Fibroblast of skin of scalp (primary cell): ENCODE measurements at places on chromosomes 5 and 9.

- no peak for DNase-seq
Measured at GRCh38 chr5:74638970-74639806, 1.3 kb downstream of the ENC1 start.

GRCh38 chr9:18689921-18690320 is 216.0 kb downstream of the ADAMTSL1 start:
- peak; percentile 81 for DNase-seq

DNA sequence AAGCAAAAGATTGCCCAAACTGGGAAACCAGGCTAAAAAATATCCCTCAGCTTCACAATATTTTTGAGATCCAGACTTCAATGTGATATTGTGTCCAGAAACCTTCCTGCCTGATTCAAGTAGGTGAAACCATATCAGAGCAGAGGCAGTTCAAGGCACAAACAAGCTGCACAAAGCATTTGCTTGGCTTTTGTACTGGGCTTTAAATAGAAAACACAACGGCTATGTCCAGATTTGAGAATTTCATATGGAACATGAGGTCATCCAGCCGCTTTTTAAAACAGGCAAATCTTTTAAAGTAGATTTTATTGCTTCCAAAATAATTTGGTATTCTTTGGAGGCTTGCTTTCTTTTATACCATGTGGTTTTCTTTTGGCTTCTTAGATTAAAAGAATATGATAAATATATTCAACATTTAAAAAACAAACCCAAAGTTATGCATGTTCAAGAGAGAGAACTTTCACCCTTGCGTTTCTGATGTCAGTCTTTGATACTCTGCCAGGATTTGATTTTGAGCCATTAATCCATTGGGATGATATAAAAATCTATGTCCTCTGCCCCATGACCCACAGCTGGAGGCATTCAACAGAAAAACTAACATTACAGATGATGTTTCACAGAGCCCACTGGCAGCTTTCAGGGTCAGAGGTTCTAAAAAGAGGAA is 29.0 kb upstream of the CCDC112 start:
- no peak for DNase-seq

- no peak for DNase-seq
Measured at GRCh38 chr9:136572828-136573625, 27.2 kb upstream of the NOTCH1 start.

DNA sequence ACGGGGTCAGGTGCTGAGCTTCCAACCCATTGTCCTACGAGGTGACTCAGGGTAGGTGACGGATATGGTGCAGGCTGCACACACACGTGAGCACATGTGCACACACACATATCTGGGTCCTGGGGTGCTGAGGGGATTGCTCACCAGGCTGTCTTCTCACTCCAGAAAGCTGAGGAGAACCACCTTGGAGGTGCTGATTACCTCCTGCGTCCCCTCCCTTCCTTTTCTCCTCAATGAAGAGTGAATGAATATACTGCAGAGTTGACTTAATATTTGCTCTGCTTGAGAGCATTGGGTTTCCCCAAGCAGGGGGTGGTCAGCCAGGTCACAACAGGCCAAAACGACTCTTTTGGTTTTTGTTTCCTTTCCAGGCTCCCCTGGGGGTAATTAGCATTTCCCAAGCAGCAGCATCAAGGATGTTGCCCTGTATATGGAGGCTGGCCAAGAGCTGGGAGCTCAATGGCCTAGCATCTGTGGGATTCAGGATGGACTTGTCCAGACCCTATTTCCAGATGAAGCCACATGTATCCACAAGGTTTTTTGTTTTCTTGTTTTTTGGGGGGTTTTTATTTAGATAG is 49.7 kb downstream of the PDZD2 start:
- no peak for DNase-seq

DNA sequence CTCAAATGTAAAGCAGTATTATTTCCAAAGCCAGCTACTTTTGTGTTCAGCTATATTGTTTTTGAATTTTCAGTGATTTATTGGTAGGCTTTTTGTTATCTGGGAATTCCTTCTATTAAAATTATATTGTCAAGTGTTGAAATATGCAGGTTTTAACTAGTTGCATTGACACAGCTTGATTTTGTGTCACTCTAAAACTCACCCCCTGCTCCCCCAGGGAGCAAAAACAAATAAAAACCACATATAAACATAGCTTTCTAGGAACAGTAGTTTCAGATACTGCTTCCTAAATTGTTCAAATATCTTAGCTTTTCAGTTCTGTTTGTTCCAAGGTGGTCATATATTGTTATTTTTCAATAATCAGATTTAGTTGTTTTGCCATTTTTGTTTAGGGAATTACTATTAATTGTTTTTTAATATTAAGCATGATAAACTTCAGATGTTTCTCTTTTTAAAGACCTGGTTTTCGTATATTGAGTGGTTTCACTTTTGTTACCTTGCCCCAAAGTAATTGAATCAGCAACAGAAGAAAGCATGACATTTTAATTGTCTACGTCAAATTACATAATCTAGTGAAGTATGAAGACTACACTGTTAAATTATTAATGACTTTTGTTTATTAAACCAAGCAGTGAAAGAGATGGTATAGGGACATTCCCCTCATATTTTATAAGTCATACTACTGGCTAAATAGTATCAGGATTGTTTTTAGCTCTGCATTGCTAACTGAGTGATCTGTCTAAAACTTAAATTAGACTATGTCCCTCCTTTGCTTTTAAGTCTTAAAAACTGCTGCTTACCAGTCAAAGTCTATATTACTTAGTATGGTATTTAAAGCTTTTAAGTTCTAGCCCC is 43.4 kb downstream of the ERBIN start:
- DNase-seq, result no peak

DNA sequence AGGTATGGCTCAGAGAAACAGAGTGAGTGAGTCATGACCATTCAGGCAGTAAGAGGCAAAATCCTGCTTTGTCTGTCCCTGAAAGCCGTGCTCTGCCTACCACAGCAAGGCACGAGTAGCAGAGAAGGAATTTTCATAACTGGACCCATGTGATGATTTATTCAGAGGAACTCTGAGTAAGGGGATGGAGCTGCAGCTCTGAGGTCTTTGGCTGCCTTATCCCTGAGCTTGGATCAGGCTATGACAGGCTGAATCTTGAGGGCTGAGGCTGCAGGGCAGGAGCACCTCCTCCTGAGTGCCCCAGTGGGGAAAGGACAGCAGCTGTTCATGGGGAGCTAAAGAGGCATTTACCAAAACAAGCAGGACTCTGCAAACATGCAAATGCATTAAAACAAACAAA is 183.4 kb downstream of the PAPPA start:
- DNase-seq, result peak; percentile 60

GRCh38 chr5:122490718-122491117 is 178.7 kb downstream of the SNCAIP start:
- DNase-seq, result no peak

- no peak for DNase-seq
Measured at GRCh38 chr5:69305512-69305911, 27.1 kb downstream of the CCDC125 start.

DNA sequence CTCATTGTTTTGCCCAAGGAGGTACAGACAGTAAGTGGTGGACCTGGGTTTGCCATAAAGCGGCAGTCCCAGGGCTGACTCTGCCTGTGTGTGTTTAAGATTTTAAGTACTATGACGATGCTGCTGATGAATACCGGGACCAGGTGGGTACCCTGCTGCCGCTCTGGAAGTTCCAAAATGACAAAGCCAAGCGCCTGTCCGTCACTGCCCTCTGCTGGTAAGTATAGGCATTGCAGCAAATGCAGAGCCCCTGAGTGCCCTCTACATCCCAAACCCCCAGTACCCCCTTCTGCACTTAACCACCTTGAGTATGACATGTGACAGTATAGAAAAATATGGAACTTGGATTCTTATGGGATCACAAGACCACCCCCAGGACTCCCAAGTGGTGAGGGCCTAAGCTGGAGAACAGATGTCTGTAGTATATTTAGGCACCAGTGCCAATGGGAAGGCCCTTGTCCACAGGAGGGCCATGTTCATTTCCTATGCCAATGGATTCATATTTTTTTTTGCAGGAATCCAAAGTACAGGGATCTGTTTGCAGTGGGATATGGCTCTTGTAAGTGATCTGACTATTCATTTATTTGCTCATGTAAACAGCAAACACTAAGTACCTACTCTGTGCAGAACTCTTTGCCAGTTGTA is 22.0 kb downstream of the ENHO start:
- DNase-seq, result peak; percentile 36

- DNase-seq, result no peak
Measured at GRCh38 chr9:31492229-31492628, 892.2 kb upstream of the ACO1 start.

GRCh38 chr9:79526149-79526672 is 45.6 kb upstream of the TLE4 start:
- DNase-seq, result no peak

DNA sequence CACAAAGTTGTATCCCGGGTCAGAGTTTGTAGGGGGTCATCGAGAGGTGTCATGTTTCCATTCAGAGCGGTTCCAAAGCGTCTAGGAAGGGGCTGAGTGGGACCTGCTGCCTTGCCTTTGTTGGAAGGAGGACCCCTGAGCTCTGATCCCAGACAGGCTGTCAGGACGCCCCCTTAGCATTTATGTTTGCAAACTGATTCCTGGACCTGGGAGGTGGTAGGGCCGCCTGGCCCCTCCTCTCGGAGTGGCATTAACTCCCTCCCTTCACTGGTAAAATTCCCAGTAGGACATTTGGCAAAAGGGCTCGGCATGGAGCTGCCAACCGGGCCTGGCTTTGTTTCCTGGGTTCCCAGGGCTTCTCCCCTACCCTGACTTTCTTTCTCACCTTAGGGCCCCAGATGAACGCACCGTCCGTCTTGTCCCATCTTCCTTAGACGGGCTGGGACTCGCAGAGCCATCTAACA is 2.5 kb downstream of the JADE2 start:
- no peak for DNase-seq

DNA sequence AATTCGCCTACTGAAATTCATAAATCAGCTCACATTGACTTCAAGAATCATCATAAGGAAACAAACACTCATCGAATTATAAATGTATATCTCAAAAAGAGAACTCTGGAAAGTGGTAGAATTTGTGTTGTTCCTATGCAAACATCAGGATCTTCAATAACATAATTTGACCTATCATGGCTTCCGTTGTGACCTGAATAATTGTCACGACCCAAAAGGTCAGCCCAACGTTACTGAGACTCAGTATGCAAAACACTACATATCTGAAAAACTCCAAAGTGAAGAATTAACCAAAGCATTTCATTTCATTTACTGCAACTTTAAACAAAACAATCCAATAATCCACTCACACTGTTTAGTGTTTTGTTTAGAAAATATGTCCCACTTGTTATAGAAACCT is 1.2 kb downstream of the RAPGEF6 start:
- no peak for DNase-seq

- DNase-seq, result no peak
Measured at GRCh38 chr5:139895647-139896046, 100.0 kb downstream of the PSD2 start.

DNA sequence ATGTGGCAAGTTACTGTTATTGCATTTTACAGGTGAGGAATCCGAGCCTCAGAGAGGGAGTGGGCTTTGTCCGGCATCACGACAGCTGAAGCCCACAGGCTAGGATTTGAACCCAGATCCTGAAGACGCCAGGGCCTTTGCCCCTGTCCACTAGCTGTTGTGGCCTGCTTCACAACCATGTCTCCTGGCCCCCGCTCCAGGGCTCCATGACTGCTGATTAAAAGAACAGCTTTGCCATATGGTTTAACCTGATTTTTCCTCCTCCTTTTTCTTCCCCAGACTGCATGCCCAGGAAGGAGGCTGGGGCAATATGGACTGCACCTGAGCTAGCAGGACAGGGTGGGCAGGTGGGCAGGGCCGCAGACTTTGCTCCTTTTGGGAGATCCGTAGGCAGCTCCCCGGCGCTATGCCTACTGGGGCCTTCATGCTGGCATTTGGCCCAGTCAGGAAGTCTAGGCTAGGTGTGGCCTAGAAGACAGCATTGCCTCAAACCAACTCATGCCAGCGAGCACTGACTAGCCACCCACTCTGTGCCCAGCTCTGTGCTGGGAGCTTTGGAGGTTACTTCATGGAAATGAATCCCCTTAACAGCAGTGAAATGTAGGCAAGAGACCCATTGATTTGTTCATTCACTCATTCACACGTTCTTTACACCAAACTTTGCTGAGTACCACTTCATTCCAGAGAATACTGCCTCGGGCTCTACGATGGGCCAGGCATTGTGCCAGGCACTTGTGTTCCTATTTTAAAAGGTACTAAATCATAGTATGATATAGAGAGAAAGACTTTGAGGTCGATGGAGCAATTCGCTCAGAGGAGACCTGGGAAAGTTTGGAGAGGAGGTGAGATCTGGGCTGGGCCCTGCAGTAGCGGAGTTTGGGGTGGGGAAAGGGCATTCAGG is 94.3 kb upstream of the CPEB4 start:
- no peak for DNase-seq

- no peak for DNase-seq
Measured at GRCh38 chr9:89089176-89089575, 89.4 kb downstream of the SHC3 start.

- peak; percentile 73 for DNase-seq
Measured at GRCh38 chr9:22169243-22169642, 160.1 kb upstream of the CDKN2B start.
